Hypothalamus (tissue), 51 donors: ENCODE measurements at places on chromosomes 5 and 9.

- DNase-seq, result no peak
These were observed 104.8 kb upstream of the CLINT1 start for GRCh38 chr5:157963761-157964160.

GRCh38 chr5:180787711-180788431 lies 14.7 kb downstream of the MGAT1 start:
- no peak for DNase-seq

DNA sequence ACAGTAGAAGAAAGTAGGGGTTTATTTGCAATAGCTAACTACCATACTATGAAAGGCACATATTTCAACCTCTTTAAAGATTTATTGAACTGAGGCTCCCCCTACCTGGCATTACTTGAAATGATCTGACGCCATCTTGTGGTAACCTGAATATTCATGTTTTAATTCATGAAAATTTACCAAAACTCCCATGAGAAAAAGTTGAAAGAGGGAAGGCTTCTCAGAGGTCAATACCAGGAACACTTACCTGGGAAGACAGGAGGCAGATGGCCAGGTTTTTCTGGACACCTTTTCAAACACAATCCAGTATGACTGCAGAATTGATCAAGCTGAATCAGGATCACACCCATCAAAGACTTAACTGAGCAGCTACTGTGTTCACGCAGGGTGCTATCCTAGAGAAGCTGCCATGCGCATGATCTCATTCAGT lies 9.4 kb downstream of the PRELID2 start:
- no peak for DNase-seq

DNA sequence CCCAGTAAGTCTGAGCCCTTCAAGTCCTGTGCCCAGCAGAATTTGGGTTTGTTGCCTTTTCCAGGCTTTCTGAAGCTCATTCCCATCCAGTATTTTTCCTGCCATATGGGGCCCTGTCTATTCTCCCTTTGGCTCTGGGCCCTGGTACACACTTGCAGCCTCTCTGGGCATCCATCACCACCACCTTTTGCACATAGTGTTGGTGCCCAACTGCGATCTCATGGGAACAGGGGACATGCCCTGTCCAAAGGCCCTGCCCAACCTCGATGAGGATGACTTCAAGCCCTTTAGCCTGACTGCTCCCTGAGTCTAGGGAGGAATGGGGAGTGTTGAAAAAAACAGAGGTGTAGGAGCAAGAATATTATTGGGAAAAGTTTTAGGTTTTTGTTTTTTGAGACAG lies 11.5 kb downstream of the RGS3 start:
- DNase-seq, result no peak

- DNase-seq, result no peak
These were observed 1.9 kb downstream of the ALDH1B1 start for GRCh38 chr9:38394416-38394815.

DNA sequence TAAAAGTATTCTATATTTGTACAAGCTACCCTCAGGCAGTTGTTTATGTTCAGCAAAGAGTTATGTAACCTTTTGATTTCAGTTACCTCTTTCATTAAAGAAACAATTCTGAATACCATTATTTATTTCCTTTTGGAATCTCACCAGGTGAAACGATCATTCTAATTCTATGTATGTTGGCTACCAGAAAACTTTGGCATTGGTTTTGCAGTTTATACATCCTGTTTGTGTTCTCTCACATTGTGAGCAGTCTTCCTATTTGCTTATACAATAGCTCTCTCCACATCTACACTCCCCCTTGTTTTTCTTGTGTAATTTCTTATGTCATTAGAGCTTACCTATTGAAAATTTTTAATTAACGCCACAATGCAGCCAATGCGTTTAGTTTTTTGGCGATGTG lies 276.0 kb upstream of the MPDZ start:
- DNase-seq, result no peak

DNA sequence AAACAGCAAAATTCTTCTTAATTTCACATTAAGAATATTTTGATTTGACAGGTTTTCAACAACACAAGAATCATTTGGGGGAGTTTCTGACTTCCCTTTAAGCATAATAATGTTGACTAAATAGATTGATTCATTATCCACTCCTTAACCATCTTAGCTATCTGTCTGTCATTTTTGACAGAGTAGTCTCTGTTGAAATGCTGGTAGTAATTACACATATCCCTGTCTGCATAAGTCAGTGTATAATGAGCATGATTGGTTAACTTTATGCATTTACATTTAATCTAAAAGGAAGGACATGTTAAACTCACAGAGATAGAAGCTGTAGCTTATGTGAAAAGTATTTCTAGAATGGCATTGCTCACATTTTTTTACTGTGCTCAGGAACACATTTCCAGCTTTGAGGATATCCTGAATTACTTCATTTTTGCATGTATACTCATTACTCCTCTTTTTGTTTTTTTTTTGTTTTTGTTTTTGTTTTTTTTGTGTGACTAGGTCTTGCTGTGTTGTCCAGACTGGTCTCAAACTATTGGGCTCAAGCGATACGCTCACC lies 385.9 kb downstream of the KDM4C start:
- no peak for DNase-seq

- DNase-seq, result no peak
These were observed 461.9 kb upstream of the PAPPA start for GRCh38 chr9:115691693-115692092.

DNA sequence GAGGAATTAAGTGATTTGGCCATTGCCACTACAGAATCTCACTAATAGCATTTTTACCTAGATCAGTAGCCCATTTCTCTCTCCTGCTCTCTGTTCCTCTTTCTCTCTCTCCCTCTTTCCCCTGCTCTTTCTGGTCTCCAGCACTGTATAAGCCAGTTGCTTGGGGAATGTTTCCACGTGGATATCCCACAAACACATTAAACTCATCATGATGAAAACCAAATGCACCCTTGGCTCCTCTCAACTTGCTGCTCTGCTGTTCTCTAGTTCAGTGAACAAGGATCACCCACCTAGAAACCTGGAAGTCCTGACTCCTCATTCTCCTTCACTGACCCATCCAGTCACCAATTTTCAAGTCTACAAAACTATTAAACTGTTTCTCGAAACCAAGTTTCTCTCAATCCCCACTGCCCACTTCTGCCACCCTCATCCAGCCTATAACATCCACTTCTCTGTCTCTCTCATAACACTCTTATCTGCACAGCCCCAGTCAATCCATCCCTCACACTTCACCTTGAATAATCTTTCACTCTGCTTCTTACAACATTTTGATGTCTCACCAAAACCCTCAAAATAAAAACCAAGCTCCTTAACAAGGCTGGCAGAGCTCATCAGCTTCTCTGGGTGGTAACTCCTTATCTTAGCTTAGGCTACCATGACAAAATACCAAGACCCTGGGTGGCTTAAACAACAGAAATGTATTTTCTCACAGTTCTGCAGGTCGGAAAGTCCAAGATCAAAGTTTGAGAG lies 79.3 kb downstream of the ARL15 start:
- no peak for DNase-seq

DNA sequence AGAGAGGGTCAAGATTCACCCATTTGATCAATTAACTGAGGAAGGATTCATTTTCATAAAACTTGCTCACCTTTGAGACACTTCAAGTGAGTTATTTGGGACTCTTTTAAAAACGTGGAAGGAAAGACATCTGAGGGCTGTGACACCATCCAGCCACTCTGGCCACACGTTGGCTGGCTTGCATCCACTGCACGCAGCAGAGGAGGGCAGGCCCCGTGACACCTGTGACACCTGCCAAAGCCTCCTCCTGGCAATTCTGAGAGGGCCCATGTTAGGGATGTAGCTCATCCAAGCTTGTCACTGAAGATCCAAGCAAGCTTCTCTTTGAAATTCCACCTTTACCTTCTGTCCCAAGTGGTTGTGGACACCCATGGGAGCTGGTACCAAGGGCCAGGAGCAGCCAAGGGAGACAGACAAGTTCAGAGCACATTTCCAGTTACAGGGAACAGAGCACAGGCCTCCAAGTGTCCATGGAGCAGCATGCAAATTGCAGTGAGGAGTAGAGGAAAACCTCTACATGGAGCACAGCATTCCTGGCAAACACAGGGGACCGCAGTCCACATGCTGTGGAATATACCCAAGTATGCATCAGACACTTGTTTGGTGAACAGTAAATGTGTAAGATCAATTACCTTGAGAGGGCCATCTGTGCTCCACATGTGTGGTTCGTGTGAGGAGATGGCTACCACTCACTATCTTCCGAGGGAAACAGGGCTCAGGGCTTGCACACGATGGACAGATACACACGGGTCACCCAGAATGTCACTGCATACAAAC lies 4.8 kb downstream of the PRSS3 start:
- no peak for DNase-seq

- DNase-seq, result no peak
These were observed 17.7 kb downstream of the BRD8 start for GRCh38 chr5:138160706-138161105.

DNA sequence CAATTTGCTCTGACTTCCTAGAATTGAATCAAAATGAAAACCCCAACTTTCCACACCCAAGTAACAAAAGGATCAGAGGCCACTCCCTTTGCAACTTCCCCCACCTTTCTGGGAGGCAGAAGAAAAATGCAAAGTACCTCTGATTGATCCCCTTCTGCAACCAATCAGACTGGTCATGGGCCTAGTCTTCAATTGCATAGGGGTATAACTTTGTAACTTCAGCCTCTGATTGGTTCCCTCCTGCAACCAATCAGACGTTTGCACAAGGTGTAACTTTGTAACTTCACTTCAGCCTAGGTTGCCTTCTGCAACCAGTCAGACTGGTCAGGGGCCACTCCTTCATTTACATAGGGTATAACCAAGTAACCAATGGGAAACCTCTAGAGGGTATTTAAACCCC lies 38.3 kb upstream of the CNOT6 start:
- DNase-seq, result no peak

DNA sequence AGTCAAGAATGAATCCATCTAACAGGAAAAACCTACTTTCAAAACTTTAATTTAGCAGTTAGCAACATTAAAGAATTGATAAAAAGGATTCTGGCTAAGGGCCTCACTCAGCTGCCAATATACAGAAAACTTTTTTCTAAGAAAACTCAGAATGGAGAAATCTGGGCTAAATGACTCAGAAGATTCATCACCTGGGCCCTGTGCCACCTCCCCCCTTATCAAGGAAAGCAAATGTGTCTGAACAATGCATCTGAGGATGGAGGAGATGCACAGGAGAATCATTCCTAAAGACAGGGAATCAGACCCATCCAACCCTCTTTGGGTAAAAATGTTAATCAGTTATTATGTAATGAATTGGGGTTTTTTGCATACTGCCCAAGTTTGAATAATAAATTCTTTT lies 592.0 kb upstream of the DMAC1 start:
- DNase-seq, result no peak

- DNase-seq, result no peak
These were observed 276.3 kb downstream of the SAXO1 start for GRCh38 chr9:18756712-18757125.

DNA sequence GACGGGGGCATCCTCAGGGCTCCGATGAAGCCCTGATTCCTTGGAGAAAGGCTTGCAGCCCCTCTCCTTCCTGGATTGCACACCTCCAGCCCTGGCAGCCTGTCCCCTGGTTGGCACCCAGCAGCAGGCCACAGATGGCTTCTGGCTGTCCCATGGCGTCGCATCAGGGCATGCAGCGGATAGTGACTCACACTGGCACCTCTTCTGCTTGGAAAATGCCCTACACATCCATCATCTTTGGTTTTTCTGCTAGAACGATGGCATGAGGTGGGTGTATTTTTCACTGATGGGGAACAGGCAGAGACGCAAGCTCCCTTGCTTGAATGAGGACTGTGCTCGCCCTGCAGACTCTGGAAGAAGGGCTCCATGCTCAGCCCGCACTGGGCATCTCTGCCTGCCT lies 23.2 kb upstream of the IER5L start:
- DNase-seq, result no peak
